Esophagus squamous epithelium (tissue), 5 donors: ENCODE measurements at places on chromosomes 6 and 20. TPM values are rescaled to one million over a fixed set of nuclear protein-coding genes. Genes with fewer than 3 reads are reported as not detected.

DNA sequence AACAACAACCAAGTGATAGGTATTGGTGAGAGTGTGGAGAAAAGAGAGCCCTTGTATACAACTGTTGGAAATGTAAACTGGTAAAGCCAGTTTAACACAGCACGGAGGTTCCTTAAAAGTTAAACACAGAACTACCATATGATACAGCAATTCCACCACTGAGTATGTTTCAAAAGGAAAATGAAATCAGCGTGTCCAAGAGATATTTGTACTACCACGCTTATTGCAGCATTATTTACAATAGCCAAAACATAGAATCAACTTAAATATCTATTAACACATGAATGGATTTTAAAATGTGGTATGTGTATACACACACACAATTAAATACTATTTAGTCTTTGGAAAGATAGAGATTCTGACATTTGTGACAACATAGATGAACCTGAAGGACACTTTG, 1.1 kb downstream of the PTCHD4 start:
- no peak overlapping the region for H3K27ac ChIP-seq
- H3K36me3 ChIP-seq: no peaks in the 10 kb centered on the region
- no peak overlapping the region for H3K4me3 ChIP-seq
- no peaks in the 10 kb centered on the region for H3K27me3 ChIP-seq
- DNase-seq: no peak

- no peak for DNase-seq
- peaks cover 8% of the 10 kb centered on the region for H3K4me1 ChIP-seq
- no peaks in the 10 kb centered on the region for H3K36me3 ChIP-seq
- no peaks in the 10 kb centered on the region for H3K27me3 ChIP-seq
- H3K27ac ChIP-seq: peak overlapping the region; percentile 94
- no peak overlapping the region for H3K4me3 ChIP-seq
These were observed 49.7 kb downstream of the KLHL31 start for GRCh38 chr6:53615633-53616449.

DNA sequence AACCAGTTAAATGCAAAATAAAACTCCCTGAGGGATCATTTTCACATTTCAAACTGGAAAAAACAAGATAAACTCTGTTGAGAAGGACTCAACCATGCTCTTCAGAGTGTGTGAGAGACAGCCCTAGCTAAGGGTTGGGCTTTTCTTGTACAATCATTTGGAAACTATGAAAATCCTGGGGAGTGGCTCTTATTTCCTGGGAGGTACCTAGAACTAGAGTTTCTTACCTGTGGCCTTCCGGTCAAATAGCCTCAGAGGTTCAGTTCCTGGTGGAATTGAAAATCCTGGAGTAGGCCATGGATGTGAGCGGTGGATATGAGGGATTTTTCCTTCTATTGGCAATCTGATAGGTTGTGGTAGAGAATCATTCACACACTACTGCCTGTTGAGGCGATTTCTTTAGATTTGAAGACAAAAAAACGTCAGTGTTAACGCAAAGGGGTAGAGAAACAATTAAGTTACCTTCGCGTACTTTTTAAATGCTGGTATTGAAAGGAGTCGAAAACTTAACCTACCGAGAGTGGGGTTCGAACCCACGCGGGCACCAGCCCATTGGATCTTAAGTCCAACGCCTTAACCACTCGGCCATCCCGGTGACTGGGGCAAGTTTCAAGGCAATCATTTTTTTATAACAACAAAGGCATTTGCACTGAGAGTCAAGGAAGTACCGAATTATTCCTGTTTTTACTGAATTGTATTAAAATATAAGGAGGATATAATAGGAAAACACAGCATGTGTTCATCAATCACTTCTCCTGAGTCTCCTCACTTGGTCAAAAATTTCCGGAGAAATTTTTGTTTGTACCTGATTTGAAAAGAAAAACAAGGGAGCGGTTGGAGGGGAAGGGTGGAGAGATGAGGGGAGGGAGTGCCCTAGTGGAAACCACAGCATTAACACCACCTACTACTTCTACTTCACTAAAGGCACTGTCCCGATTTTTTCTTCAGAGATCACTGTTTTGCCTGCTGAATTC, 191.3 kb downstream of the OR2B2 start:
- no peak for DNase-seq
- H3K4me1 ChIP-seq: no peaks in the 10 kb centered on the region
- no peak overlapping the region for H3K27ac ChIP-seq
- no peaks in the 10 kb centered on the region for H3K36me3 ChIP-seq

GRCh38 chr6:150959166-150959565, 93.7 kb downstream of the MTHFD1L start:
- no peak overlapping the region for H3K27ac ChIP-seq
- no peaks in the 10 kb centered on the region for H3K4me1 ChIP-seq
- H3K27me3 ChIP-seq: no peaks in the 10 kb centered on the region
- no peak for DNase-seq
- no peaks in the 10 kb centered on the region for H3K36me3 ChIP-seq

DNA sequence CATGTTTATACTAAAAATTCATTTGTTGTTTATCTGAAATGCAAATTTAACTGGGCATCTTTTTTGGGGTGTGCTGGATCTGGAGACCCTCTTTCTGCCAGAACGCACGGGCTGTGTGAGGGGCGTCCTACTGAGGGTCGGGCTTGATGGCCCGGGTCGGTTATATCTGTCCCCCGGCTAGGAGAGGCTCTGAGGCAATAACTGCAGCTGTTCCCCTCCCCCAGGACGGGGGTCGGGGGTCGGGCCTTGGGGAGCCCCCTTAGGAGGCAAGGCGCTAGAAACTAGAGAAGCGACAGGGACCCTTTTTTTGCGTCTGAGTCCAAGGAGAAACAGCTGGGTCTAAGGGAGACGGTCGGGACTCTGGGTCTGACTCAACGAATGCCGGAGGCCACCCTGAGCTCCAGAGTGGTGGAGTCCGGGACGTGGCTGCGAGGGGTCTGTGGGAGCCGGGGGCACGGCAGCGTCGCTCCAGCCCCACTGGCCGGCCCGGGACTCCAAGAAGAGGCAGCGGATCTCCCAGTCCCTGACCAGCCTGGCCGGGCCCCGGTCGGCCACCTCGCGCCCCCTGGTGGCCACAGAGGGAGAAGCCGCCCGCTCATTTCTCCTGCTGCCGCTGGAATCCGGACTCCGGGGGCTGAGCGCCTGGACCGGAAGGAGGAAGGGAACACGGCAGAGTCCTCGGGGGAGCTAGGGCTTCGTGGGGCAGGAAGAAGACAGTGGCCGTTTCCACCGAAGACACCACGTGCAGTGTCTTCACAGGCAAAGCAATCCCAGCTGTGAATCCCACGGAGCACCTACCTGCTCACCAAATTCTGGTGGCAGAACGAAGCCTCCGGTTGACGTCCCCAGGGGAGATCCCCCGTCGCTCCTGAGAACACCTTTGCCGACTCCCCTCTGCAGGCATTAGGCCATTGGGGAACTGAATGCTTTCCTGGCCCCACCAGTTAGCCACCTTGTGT, 24.0 kb upstream of the SCML4 start:
- peak; percentile 14 for DNase-seq
- H3K36me3 ChIP-seq: no peaks in the 10 kb centered on the region
- H3K27ac ChIP-seq: no peak overlapping the region
- H3K27me3 ChIP-seq: no peaks in the 10 kb centered on the region
- H3K4me3 ChIP-seq: peak overlapping the region; percentile 32
- H3K4me1 ChIP-seq: peaks cover 9% of the 10 kb centered on the region

DNA sequence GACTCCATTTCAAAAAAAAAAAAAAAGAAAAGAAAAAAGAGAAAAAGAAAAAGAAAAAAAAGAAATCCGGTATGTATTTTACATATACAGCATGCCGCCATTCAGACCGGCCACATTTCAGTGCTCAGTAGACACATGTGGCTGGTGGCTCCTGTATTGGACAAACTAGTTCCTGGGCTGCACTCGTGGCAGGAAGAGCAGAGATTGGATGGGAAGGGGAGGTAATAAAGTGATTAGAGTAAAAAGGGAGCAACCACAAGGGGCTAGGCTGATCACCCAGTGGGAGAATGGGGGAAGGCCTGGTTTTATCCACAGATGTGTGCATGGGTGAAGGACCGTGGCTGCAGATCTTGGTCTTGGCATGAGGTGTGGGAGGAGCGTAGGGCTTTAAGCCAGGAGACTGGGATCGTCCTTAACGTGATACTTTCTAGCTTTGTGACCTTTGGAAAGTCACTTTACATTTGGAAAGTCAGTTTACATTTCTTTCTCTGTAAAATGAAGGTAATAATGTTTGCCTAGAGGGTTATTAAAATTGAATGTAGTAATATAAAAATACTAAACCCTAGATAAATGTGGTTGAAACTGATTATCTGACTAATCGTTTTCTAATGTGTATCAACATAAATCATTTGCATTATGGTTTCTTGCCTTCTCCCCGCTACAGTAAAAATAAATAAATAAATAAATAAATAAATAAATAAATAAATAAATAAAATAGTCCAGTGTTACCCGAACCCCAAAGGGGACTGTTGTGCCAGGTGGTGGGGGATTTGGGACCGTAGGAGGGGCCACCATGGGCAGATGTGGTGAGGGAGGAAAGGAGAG, 869 bp upstream of the TRIM15 start:
- no peak for DNase-seq
- H3K27me3 ChIP-seq: no peaks in the 10 kb centered on the region
- no peak overlapping the region for H3K4me3 ChIP-seq
- H3K36me3 ChIP-seq: no peaks in the 10 kb centered on the region
- no peaks in the 10 kb centered on the region for H3K4me1 ChIP-seq

DNA sequence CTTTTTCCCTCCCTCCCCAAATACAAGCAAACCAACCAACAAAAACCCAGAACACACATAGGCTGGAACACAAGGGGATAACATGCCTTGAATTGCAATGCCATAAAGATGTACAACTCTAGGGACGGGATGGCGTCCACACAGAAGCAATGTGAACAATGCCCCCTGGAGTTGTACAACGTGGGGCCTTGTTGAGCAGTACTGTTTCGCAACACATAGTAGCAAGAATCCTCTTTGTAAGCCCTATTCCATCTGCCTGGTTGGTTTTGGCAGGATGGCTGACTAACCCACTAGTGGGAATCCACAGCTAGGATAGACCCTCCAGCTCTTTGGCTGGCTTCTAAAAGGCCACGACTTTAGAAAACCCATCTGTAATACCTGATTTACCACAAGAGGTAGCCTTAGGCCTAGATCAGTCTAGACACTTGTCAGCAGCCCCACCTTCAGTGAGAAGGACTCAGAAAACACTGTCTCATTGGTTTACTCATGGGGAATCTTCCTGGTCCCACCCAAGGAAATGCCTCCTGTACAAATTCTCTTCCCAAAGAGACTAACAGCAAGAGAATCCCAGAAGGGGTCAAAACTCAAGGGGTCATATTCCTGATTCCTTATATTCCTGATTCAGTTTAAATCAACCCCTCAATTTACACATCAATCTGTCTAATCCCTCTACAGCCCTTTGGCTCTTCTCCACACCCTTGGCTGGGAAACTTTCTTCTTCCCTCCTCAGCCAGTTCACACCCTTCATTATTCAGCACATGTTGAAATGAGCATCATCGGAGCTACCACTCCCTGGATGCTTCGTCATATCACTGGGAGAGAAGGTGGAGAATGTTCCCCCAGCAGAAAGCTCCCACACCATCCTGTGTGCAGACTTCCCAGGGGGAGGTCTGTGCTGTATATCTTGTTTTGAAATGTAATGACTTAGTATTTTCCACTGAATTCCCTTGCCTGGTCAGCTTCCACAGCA, 622.4 kb upstream of the FLRT3 start:
- no peaks in the 10 kb centered on the region for H3K36me3 ChIP-seq
- no peaks in the 10 kb centered on the region for H3K27me3 ChIP-seq
- DNase-seq: no peak

- no peaks in the 10 kb centered on the region for H3K27me3 ChIP-seq
- H3K4me1 ChIP-seq: peaks cover 47% of the 10 kb centered on the region
- DNase-seq: no peak
- H3K4me3 ChIP-seq: no peak overlapping the region
These were observed 39.0 kb downstream of the DSE start for GRCh38 chr6:116409756-116410155.

DNA sequence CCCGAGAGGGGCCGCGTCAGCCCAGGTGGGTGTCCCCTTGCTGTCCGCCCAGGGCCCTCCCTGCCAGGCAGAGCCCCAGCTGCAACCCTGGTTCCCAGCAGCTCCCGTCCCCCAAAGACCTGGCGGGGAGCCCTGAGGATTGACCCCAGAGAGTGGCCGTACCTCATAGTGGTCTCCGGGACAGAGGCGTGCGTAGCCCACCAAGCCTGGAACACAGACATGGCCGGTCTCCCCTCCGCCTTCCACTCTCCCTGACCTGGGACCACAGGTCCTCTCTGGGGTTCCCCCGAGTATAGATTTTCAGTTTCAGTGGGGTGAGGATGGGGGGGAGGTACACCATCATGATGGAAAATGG, 82.6 kb downstream of the RIPOR3 start:
- peaks cover 13% of the 10 kb centered on the region for H3K36me3 ChIP-seq
- H3K27me3 ChIP-seq: no peaks in the 10 kb centered on the region
- no peak overlapping the region for H3K4me3 ChIP-seq
- DNase-seq: no peak

DNA sequence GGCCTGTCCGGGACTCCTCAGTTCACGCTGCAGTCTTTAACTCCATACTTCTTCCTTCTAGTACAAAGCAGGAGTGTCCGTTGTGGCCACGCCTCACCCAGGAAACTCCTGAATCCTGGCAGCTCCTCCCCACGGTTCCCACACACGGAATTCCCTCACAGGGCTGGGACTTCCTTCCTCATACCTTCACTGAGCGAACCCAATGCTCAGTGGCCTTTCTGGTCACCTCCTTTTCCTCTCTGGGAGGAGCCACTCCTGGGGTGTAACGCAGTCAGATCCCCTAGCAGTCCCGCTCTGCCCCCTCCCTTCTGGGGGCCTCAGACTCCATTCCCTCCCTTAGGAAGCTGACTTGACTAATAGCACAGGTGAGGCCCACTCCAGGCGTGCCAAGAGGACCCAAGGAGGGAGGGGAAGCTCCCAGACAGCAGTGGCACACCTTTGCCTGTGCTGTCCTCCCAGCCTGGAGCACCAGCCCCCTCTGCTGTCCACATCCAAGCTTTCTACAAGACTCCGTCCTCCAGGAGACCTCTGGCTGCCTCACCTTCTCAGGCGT, at the start of gene SLC52A3:
Gene SLC52A3 (minus strand): TSS at position 75 of the 553 bp plus-strand sequence. CDS start 2,726 bp downstream, outside the sequence.
- no peaks in the 10 kb centered on the region for H3K4me1 ChIP-seq
- no peak for DNase-seq
- H3K27ac ChIP-seq: peak within 1 kb of the TSS; percentile 72
- H3K4me3 ChIP-seq: no peak within 1 kb of the TSS

GRCh38 chr20:5024982-5025381, 23.7 kb upstream of the SLC23A2 start:
- H3K4me1 ChIP-seq: no peaks in the 10 kb centered on the region
- no peaks in the 10 kb centered on the region for H3K27me3 ChIP-seq
- no peaks in the 10 kb centered on the region for H3K36me3 ChIP-seq
- no peak overlapping the region for H3K4me3 ChIP-seq
- no peak overlapping the region for H3K27ac ChIP-seq

- H3K4me1 ChIP-seq: no peaks in the 10 kb centered on the region
- no peak for DNase-seq
- H3K4me3 ChIP-seq: no peak overlapping the region
- no peak overlapping the region for H3K27ac ChIP-seq
- no peaks in the 10 kb centered on the region for H3K27me3 ChIP-seq
These were observed 642.1 kb downstream of the EPHA7 start for GRCh38 chr6:92777146-92777740.

- peak overlapping the region; percentile 88 for H3K27ac ChIP-seq
- H3K36me3 ChIP-seq: no peaks in the 10 kb centered on the region
- H3K27me3 ChIP-seq: no peaks in the 10 kb centered on the region
- no peak overlapping the region for H3K4me3 ChIP-seq
- peaks cover 27% of the 10 kb centered on the region for H3K4me1 ChIP-seq
- peak; percentile 40 for DNase-seq
These were observed 2.8 kb upstream of the PHF20 start for GRCh38 chr20:35768731-35769664.

Gene TRAPPC3L
- not detected for total RNA-seq

Gene GJA10
- not detected for total RNA-seq

Gene ATXN1
- 27.1 TPM for total RNA-seq

Gene PGBD1
- total RNA-seq: 0.61 TPM

Gene EFCAB8
- not detected for total RNA-seq
